ENCODE measurements at places on chromosomes 12 and 14. TPM values are rescaled to one million over a fixed set of nuclear protein-coding genes. Genes with fewer than 3 reads are reported as not detected.

DNA sequence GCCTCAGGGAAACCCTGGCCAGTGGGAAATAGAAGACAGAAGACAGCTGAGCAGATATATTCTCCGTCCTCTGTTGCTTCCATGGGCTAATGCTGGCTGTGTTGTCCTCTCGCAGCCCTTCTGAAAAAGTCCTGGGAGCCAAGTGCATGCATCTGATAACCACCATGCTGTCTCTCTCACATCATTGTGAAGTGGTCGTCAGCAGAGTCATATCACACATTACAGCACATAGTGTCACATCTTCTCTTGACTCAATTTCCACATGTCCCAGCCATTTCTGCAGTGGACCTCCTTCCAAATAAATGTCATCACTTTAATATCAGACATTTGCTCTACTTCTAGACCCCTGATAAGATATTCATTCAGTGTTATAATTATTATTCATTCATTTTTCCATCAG lies 3.8 kb downstream of the TAS2R20 start:
- DNase-seq, result no peak

GRCh38 chr12:121939992-121940766 lies 21.8 kb downstream of the CFAP251 start:
- DNase-seq, result no peak

- DNase-seq, result no peak
Observed at GRCh38 chr12:79873201-79873600, 61.7 kb downstream of the PPP1R12A start.

Gene BDKRB2
- 21.3 TPM for polyA plus RNA-seq

- DNase-seq, result no peak
Observed at GRCh38 chr12:57754411-57755193, at the start of gene MARCHF9. Gene MARCHF9 (plus strand): TSS chr12:57755103. CDS start chr12:57755529, 426 bp downstream.

DNA sequence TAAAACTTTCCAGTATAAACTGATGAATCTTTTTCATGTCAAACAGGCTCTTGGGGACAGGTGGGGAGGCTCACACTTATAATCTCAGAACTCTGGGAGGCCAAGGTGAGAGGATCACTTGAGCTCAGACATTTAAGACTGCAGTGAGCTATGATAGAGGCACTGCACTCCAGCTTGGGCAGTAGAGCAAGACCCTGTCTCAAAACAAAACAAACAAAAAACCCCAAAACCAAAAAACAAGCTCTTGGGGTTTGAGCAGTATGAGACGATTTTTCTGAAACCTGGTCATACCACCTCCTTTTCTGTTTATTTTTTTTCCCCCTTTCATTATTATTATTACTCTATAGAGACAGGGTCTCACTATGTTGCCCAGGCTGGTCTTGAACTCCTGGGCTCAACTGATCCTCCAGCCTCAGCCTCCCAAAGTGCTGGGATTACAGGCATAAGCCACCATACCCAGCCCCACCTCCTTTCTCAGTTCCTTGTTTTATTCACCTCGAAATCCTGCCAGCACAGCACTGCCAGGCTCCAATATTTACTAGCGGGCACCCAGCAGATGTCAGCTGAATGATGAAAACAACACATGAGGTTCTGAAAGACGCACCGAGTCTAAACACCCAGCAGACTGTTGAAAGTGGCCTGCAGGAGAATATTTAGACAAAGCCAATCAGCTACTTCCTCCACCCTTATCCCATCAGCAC lies 19.5 kb upstream of the CDK17 start:
- no peak for DNase-seq

DNA sequence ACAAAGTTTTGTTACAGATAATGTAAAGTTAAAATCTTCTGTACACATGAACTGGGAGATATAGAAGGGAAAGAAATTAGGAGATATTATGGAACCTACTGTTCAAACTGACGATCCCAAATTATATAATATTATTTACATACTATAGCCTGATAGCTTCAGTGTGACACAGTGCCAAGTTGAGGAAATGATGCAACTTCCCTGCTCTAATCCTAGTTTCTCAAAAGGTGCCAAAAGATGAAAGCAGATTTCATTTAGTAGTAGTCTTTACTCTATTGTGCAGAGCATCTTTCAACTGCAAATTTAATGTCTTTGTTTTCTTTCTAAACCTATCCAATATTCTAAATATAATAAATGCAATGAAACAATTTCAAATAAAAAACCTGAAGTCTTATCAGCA lies 46.9 kb downstream of the COCH start:
- no peak for DNase-seq

GRCh38 chr14:46323404-46323762 lies 328.2 kb downstream of the RPL10L start:
- DNase-seq, result no peak

DNA sequence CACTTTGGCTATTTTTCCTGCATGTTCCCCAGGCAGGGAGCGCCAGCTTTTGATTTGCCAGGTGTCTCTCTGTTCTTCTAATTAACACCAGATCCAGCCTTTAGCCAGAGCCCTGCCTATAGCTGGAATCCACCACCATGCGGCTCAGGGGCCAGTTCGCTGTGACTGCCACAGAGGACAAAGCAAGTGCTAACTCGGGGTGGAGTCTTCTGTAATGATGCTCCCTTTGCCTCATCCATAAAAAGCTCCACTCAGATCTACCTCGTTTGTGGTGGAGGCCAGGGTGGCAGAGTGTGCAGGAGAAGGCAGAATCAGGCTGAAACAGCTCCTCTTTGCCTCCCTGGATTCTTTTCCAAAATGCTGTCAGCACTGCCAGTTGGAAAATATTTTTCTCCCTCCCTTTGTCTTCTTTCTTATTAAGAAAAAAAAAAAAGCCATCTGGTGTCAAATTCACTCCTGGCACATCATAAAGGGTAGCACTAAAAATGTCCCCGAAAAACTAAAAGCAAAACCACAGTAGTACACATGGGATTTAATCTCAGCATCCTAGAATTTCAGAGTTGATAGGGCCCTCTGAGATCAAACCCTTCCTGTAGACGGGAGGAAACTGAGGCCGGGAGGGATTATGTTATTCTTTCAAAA lies 18.0 kb upstream of the CTDSP2 start:
- no peak for DNase-seq
